ENCODE measurements at places on chromosomes 1 and 21.

DNA sequence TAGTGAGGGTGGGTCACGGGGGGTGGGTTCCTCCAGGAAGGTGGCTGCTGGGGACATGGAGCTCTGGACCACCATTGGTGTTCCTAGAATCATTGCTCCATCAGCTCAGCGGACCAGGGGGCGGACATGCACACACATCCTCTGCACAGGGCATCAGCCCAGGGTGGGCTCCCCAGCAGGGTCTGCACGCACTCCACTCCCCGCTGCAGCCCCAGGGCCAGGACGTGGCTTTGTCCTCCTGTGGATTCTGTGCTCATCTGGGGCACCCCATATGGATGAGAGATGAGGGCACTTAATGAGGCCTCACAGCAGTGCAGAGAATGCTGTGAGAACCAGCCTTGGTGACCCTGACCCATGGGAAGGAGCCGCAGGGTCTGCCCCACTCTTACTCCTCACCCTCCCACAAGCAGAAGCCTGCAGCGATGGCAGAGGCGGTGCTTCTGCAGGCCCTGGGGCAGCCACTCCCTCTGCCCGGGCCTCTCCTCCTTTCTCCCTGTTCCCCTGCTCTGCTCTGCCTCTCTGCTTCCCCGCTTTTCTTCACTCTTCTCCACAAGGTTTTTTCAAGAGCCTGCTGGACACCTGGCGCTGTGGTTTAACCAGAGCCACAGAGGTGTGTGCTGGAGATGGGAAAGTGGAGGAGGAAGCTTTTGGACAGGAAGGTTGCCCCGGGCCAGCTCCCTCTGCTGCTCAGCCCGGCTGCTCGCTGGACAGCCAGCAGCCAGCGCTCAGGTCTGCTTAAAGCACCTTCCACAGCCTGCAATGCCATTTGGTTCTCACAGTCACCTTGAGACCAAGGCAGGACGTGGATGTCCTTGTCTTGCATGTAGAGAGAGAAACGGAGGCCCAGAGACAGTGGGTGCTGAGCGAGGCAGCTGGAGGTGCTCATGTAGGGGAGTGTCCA lies 26.3 kb upstream of the PCBP3 start:
- DNase-seq, result no peak

- no peak for DNase-seq
Measured at GRCh38 chr21:38402291-38402690, 96.0 kb downstream of the ERG start.

DNA sequence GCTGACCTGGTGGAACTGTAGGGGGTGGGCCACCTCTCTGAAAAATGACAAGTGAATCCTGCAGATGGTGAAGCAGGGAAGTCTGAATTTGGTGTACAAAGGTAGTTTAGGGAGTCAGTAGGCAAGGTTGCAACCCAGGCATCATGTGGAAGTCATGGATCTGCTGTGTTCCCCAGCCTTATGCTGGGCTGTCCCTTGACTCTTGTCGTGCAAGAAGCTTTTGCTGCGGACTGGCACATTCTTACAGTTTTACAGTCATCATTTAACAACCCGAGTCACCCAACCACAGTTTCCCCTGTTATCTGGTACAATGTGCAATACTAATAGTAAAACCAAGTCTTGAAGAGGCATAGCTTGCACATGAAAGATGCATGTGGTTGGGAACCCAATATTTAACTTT lies 13.2 kb downstream of the RHOU start:
- DNase-seq, result no peak

GRCh38 chr1:65289449-65289848 lies 19.9 kb upstream of the DNAJC6 start:
- DNase-seq, result no peak

GRCh38 chr1:9801909-9802308 lies 21.9 kb downstream of the CLSTN1 start:
- DNase-seq, result no peak

GRCh38 chr21:22728091-22728490 lies 1729.9 kb downstream of the NCAM2 start:
- DNase-seq, result no peak

DNA sequence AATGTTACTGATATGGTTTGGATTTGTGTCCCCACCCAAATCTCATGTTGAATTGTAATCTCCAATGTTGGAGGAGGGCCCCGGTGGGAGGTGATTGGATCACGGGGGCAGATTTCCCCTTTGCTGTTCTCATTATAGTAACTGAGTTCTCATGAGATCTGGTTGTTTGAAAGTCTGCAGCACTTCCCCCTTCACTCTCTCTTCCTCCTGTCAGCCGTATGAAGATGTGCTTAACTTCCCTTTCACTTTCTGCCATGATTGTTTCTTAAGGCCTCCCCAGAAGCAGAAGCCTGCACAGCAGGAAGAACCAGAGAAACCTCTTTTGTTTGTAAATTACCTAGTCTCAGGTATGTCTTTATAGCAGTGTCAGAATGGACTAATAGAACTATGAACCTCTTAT lies 28.4 kb downstream of the TRIM33 start:
- DNase-seq, result no peak

DNA sequence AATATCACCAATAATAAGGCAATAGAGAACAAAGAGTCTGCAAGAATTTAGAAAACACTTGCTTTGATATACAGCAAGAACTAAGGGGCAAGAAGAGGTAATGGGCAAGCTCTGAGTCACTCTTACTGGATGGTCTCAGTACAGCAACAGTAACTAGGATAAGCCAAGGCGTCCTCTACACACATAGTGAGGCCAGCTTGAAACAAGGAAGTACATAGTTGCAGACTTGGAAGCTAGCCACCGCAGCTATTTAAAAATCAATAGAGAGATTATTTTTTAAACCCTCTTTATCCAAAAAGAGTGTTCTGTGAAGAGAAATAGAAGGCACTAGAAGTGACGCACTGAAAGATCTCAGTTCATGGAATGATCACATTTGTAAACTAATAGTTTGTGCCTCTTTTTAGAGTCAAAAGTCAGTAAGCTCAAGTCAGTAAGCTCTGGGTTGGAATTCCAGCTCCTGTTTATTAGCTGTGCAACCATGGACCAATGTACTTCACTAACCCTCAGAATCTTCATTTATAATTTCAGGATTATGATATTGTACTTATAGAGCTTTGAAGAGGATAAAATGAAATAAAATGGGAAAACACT lies 118.6 kb downstream of the AKT3 start:
- no peak for DNase-seq

GRCh38 chr1:51520700-51521248 lies 1.7 kb upstream of the EPS15 start:
- DNase-seq, result no peak

DNA sequence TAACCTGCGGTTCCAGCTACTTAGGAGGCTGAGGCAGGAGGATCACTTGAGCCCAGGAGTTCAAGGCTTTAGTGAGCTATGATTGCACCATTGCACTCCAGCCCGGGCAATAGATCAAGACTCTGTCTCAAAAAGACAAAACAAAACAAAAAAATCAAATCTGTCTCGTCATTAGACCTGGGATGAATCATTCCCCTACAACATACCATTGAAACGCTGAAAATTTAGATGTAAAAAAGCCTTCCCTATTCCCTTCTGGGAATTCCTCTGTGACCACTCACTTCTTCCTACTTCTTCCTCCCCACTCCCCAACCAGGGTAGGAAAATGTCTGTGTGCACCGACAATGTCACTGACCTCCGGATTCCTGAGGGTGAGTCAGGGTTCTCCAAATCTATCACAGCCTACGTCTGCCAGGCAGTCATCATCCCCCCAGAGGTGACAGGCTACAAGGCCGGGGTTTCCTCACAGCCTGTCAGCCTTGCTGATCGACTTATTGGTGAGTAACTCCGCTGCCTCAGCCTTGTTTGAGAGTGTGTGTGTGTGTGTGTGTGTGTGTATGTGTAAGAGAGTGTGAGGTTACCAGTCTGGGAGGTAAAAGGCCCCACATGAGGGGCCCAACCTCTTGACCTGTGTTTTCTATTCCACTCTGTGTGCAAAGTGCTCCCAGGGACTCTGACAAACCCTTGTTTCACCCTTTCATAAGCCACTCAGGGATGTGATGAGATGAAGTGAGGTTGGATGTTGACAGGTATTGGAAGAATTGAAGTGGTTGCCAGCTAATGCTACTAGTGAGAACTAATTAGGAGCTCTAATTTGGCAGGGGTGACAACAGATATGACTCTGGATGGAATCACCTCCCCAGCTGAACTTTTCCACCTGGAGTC lies 16.3 kb upstream of the SARS1 start:
- peak; percentile 97 for DNase-seq

GRCh38 chr1:226220473-226221189 lies 2.8 kb upstream of the MIXL1 start:
- DNase-seq, result no peak

DNA sequence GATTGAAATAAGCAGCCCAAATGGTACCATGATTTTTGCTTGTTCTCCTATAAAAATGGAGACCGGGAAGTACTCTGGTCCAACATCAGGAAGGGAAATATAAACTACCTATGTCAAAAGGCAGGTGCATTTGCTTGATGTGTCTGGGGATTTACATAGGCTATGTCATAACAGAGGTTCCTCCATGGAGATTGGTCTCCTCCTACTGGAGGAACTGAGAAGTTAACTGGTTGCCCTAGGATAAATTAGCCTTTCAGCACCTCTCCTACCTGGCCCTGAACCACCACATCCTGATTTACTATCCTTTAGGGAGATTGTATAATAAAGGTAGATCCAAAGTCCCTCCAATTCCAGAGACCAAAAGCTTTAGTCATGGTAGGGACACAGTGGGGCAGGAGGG lies 1109.3 kb upstream of the B3GALT2 start:
- no peak for DNase-seq

DNA sequence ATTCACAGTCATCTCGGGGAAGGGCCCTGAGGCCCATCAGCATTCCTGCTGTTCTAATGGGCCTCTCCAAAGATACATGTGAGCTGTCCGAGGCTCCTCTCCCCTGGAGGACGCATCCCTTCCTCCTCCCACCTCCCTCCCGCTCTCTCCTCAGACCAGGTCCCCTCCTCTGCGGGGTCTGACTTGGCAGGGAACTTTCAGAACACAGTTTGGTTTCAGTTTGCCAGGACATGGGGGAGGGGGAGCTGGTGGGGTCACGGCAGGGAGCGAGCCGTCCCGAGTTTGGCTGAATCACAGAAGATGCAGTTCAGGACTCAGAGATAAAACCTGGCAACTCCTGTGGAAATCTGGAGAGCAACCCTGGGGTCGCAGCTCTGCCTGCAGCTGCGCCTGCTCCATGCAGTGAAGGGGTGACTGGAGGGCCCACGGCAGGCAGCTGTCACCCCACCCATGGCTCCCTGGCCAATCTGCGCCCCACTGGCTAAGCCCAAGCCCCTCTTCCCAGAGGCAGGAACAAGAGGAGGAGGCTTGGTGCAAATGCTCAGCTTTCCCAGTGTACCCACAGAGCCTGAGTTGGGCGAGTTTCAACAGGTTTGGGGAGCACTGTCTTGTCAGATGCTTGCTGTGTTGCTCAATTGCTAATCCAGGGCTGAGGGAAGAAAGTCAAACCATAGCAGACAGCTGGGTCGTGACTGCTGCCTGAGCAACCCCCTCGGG lies 5.7 kb downstream of the WNT4 start:
- no peak for DNase-seq

- DNase-seq, result no peak
Measured at GRCh38 chr21:42733874-42734273, 80.5 kb downstream of the PDE9A start.

DNA sequence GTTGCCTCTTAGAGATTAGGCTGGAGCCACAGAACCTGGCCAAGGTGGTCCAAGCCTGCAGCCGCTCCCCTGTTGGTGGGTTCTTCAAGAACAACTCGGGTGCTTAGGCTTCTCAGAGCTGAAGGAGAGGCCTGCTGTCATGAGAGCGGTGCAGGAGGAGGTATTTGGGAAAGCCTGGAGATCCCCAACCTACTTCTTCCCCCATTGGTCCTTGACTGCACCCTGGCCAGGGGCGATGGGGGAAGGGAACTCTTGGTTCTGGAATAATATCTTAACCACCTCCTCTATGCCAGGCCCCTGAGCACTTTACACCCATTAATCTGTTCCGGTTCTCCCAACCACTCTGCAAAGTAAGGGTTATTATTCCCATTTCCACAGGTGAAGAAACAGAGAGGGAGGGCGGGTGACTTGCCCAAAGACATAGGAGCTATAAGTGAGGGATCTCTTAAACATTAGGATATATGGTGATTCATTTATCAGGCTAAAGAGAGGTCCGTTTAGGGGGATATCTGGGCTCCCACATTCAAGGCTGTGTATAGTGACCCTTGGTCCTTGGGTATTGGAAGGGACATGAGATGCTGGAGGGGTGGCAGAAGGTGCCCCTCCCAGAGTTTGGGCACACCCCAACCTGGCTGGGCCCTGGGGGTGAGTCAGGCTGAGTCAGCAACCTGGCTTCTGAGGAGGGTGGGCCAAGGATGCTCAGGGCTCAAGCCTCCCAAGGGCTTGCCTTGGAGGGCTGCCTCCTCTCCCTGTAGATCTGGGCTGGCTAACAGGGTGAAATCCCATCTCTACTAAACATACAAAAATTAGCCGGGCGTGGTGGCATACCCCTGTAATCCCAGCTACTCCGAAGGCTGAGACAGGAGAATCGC lies 5.2 kb downstream of the TRNP1 start:
- no peak for DNase-seq

- DNase-seq, result peak; percentile 1
Measured at GRCh38 chr1:103387898-103388297, 137.6 kb upstream of the RNPC3 start.

- DNase-seq, result no peak
Measured at GRCh38 chr1:46303872-46304326, 401 bp downstream of the UQCRH start.

- DNase-seq, result peak; percentile 55
Measured at GRCh38 chr1:24635195-24635843, 7.8 kb upstream of the SRRM1 start.

DNA sequence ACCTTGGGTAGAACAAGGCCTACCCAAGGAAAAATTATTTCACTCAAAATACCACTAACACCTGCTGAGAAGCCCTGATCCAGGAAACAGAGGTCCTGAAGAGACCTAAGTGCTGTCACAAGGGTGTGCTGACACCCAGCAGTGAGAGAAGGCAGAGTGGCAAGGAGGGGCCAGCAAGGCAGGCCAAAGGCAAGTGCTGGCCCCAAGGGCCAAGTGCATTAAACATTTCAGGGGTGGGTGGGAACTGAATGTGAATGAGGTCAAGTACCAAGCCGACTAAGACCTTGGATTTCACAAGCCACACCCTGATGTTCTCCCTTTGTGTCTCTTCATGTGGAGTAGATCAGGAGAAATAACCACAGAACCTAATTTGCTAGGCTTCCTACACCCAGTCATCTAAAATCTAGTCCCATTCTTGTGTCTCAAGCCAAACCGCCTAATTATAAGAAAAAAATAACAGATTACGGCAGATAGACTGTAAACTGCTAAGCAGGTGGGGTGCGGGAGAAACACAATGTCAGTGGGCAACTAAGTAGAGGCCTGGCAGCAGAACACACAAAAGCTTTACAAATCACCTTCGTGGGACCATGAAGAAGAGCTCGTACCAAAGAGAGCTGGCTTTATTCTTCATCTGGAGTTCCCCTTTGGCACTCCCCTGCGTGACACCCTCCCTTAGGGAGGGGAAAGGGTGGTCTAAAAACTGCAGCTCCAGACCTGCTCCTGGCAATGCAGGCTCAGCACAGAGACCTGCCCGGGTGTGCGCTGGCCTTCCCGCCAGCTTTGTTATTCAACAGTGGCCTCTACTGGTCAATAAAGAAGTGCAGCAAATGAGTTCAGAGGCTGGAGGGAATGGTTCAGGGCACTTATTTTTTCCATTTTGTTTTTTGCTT lies 8.7 kb downstream of the UBE2G2 start:
- DNase-seq, result peak; percentile 20

- DNase-seq, result no peak
Measured at GRCh38 chr1:171196351-171196750, 11.3 kb downstream of the FMO2 start.

GRCh38 chr1:226737819-226738420 lies 1.2 kb downstream of the ITPKB start:
- no peak for DNase-seq

GRCh38 chr1:116002781-116003420 lies 26.6 kb downstream of the SLC22A15 start:
- no peak for DNase-seq

GRCh38 chr1:232883992-232884661 lies 66.3 kb upstream of the NTPCR start:
- no peak for DNase-seq

All from AG09309 (cell line).